ENCODE measurements at places on chromosomes 3 and 15.

DNA sequence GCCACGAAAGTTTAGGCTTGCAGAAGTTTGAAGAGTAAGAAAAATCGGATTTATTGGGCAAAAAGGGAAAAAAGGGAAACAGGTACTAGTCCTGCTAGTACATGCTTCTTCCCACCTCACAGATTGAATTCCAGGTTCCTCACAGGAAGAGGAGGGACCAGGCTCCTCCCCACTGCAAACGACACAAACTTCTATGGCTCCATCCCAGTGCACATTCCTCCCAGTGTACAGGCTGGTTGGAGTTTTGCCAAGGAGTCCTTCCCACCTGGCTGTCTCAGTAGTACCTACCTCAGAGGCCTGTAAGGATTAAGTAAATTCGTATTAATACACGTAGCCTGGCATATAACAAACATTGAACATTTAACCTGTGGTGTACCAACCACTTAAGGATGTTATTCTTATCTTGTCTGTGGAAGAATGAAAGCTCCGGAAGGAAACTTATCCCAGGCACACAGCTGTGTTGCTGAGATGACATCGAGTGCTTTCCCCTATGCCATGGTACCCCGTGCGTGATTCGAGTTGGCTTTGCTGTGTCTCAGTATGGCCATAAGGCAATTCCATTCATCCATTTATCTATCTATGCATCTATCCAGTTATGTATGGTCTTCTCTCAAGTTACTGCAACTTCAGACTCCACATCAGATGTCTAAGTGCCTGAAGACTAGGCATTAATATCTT, 294.3 kb downstream of the LRTM1 start:
- no peak for DNase-seq

GRCh38 chr3:184134746-184135148, 411 bp upstream of the EIF2B5 start:
- DNase-seq = no peak

DNA sequence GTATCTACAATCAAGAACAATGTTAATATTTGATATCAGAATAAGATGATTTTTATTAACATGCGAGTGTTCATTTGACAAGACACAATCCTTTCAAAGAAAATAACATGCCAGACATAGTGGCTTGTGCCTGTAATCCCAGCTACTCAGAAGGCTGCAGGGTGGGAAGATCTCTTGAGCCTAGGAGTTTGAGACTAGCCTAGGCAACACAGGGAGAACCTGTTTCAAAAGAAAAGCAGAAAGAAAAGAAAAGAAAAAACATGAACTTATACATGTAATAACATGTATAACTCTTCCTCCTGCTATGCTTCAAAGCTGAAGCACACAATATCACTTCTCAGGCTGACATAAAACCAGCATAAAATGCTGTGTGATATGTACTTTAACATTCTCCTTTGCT, 253.7 kb downstream of the FOXP1 start:
- DNase-seq = no peak

- DNase-seq = peak; percentile 76
Measured at GRCh38 chr3:49132437-49133225, at the start of gene LAMB2. Gene LAMB2 (minus strand): TSS chr3:49133050. CDS start chr3:49132867, 183 bp downstream.

DNA sequence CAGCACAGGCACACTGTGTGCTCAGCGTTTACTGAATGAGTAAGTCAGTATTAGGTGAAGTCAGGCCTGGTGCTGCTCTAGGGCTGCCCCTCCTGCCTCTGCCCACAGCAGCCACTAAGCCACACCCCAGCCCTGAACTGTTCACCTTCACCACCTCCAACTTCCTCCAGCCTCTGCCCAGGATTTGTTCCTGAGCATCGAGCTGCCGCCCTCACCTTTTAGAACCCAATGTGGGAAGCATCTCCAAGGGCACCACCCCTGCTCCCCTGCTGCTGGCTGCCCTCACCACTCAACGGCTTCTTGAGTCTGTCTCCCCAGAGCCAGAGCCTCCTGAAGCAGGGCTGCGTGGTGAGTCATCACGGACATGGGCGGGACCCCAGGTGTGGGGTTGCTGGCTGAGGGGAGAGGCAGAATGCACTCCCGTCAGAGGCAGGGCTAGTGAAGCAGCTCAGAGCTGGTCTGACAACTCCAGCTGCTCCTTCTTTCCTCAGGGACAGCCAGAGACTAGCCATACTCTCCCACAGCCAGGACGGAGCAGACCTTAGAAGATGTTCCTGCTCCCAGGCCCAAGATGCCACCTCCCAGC, 5.8 kb downstream of the HYAL2 start:
- DNase-seq = no peak

- peak; percentile 23 for DNase-seq
Measured at GRCh38 chr3:119700269-119700919, 2.4 kb upstream of the CFAP91 start.

DNA sequence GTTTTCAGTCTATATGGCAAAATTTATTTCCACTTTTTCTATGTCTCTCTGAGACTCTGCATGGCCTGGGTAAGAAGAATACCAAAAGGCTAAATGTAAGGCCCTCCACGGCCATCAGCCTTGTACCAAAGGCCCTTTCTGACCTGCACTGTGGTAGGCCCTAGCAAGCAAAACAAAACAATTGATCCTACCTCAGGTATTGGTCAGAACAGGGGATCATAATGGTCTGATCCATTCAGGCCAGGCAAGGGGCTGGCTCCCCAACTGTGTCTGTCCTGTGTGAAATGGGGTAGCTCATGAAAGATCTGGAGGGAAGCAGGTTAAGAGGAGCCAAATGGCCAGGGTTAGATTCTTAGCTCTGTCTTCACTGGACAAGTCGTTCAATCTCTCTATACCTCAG, 181.3 kb downstream of the SSR3 start:
- DNase-seq = no peak

GRCh38 chr3:5187920-5188418, 462 bp downstream of the EDEM1 start:
- DNase-seq = peak; percentile 49

DNA sequence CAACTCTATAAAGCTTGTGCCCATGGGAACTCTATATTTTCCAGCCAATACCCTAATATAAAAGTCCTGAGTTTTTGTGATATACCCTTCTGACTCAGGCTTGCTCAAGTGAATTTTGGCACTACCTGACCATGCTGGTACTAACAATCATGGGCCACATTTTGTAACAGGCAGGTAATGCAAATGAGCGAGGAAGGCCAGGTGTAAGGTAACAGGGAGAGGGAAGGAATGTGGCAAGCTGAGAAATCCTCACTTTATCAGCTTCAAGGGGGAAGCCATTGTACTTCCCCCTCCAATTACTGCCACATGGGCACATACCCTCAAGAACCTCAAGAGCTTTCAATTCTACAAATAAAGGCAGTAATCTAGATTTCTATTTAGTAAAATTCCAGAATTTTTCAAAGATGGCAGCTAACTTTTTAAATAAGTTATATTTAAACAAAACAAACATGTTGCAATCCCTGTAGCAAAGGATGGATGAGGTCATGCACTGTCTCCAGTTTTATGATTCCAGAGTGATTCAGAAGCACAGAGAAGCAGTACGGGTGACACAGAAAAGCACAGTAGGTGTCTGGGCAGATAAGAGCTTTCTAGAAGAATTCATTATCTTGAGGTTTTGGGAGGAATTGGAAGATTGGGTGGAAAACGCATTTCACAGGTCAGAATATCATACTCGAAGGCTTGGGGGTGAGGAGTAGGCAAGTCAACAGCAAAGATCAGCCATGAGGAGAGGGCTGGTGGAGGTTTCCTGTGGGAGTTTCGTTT, 87.6 kb downstream of the FOXP1 start:
- DNase-seq = peak; percentile 80

- no peak for DNase-seq
Measured at GRCh38 chr3:40254891-40255290, 54.6 kb upstream of the EIF1B start.

DNA sequence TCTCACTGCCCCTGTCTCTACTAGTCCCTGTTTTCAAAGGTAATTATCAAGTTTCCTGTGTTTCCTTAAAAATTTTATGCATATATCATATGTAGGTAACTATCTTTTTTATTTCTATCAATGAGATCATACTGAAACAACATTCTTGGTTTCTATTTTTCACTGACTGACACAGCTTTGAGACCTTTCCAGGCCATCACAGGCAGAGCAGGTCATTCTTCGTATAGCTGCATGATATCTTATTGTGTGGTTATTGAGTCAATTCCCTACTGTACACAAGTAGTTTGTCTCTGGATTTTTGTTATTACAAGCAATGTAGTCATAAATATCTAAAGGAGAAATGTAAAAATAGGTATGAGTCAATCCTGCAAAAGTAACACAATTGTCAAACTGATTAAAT, 169.6 kb downstream of the CFAP20DC start:
- no peak for DNase-seq

GRCh38 chr3:45479621-45480035, 91.3 kb downstream of the LARS2 start:
- DNase-seq = no peak

DNA sequence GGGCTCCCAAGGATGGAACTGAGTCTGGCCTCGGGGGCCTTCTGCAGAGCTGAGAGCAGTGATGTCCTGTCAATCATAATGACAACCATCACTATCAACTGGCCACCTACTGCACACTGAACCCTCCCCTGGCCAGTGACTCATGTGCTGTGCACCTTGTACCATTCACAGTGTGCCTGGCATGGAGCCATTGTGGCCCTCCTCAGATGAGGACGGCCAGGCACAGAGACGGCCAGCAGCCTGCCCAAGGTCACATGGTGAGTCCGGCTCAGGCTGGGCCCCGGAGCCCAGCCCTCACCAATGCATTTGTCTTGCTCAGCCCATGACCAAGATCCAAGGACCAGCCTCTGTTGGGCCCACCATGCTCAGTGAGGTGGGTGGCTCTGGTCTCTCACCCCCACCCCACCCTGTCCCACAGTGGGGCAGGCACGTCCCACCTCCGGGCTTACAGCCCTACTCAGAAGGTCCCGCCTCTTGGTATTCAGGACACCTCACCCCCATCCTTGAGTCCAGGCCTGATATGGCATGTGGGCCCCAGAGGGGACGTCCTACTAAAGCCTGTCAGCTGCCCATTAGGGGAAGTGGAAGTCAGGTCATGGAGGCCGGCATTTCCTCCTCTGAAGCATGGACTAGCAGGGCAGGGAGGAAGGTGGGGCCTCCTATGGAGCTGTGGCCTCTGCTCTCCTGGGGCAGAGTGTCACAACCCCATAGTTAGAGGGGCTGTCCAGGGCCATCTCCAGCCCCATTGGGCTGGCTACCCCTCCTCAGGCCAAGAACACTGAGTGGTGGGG, 35.9 kb upstream of the TMEM115 start:
- DNase-seq = no peak

DNA sequence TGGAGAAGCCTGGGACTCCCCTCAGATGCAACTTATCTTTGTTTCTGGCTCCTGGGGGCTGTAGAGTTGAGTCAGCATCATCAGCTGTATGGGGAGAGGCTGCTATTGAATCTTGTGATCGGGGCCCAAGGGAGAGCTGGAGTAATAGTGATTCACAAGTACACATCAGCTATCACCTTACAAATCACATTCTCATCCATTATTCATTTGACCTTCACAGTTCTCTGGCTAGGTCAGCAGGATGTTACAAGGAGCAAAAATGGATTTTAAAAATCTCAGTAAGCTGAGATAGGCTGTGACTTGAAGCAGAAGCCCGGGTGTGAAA, 175.0 kb downstream of the OPA1 start:
- peak; percentile 57 for DNase-seq

DNA sequence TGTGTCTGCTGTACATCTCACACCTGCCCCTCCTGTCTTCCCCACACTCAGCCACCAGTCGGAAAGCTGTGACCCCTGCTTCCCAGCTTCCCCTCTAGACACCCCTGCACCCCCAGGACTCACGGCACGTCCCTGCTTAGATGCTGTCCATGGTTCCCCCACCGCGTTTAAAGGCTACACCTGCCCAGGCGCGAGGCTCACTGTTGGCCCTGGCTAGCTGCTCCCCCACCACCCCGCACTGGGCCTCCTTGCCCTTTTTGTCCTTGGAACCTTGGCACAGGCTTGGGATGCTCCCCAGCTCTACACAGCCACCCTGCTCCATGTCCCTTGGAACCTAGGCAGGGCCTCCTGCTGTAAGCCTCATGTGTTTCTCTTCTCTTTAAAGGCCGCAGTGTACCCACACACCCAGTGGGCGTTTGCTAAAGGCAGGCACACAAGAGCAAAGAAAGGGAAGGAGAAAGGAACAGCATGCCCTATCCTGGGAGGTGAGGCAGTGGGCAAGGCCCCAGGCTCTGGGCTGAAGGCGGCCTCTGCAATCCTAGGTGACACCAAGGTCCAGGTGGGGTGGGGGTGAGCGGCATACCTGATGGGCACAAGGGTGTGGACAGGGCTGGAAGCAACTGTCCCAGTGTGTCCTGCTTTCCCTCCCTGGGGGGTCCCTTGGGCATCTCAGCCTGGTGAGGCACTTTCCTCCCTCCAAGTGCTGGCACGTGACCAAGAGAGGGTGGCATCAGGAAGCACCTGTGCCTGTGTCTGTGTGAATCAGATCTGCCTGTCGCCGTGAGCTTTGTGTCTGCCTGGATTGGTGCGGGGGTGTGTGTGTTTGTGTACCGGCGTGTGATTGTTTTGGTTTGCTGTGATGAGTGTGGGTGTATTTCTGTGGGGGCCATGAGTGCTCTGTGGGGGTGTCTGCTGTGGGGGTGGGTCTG, 54.4 kb downstream of the TPRA1 start:
- DNase-seq = no peak

DNA sequence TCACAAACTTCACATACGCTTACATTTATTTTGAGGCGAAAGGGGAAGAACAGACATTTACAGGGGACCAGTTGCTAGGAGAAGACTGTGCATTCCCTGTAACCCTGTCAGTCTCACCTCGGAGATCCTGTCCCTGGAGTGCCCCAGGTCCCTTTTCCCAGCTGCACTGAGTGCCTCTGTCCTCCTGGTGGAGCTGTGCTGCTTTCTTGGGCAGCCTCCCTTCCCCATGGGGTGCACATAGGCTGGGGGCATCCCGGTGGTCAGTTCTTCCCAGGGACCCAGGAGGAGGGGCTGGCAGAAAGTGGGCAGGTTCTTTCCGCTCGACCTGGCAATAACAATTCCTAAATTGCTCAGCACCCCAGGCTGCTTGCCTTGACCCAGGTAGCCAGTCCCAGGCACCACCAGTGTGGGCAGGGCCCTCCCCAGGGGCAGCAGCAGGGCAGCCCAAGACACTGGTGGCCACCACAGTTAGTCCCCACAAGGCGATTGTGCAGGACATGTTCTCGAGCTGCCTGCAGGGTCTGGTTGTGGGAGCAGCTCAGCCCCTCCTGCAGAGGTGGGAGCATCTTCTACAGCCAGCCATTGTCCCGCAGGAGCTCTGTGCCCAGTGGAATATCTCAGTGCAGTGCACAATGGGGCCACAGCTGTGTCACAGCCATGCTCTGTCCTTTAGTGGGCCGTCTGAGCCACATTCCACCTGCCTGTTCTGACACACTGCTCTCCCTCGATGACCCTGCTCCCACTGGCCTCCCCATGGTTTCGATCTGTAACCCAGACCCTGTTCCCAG, 36.3 kb downstream of the APBA2 start:
- DNase-seq = no peak

DNA sequence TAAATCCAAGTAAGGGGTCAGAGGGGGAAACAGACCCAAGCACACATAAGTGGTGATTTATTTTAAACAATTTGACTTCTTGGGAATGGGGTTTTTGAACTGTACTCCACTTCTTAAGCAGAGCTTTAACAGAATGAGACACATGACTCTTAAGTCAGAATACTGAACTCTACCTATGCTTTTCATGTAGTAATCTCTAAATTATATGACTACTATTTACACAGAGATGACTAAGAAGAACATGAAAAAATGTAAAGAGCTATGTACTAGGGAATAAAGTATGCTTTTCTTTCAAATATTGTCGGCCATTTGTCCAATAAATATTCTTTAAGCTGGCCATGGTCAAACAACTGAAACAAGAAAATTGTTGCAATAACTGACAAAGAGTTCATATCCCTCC, 35.2 kb downstream of the TRANK1 start:
- DNase-seq = no peak
